ENCODE measurements at places on chromosomes 12 and 14. TPM values are rescaled to one million over a fixed set of nuclear protein-coding genes. Genes with fewer than 3 reads are reported as not detected.

Gene RGS6
- total RNA-seq = 0.12 TPM

Gene CIDEB
- not detected for total RNA-seq

Gene GSC
- total RNA-seq = not detected

Gene FGD4
- total RNA-seq = 8.7 TPM

Gene ADAM20
- total RNA-seq = 0.35 TPM

Gene CCDC85C
- 7.0 TPM for total RNA-seq

Gene RAPGEF3
- 1.3 TPM for total RNA-seq

Gene SLC15A4
- total RNA-seq = 34.0 TPM

Gene SDSL
- total RNA-seq = 9.4 TPM

Gene HCAR1
- not detected for total RNA-seq

Gene SERPINA10
- total RNA-seq = not detected

Gene LRRC10
- total RNA-seq = not detected

Gene ENDOU
- total RNA-seq = not detected

Gene ASCL1
- total RNA-seq = not detected

Gene TMEM30B
- 9.3 TPM for total RNA-seq

Gene OR4E1
- total RNA-seq = not detected

Gene TAS2R43
- 0.22 TPM for total RNA-seq

Gene PLA2G1B
- total RNA-seq = 1.1 TPM

Gene DLK1
- not detected for total RNA-seq

Gene RBP5
- not detected for total RNA-seq

Gene RASSF8
- 46.2 TPM for total RNA-seq

Gene DNAJC22
- 0.36 TPM for total RNA-seq

Gene NRL
- total RNA-seq = 1.6 TPM

Gene CCDC175
- total RNA-seq = not detected

Gene LRRK2
- total RNA-seq = 0.35 TPM

Gene COQ6
- 18.4 TPM for total RNA-seq

Gene CINP
- total RNA-seq = 24.1 TPM

Gene MMP17
- 1.3 TPM for total RNA-seq

Gene CEBPE
- total RNA-seq = not detected

Gene CNTN1
- 1.8 TPM for total RNA-seq

Gene NEK9
- 109 TPM for total RNA-seq

Gene TMEM229B
- total RNA-seq = 2.9 TPM

Gene ZBTB1
- 49.3 TPM for total RNA-seq

Gene P3H3
- 114 TPM for total RNA-seq

Gene MYO1A
- not detected for total RNA-seq

Gene GUCY2C
- total RNA-seq = not detected

Gene PHETA1
- 14.2 TPM for total RNA-seq

Gene TMEM132C
- not detected for total RNA-seq

Gene GPR162
- total RNA-seq = 4.2 TPM
